BE2C (cell line): ENCODE measurements at places on chromosomes 6 and 20.

DNA sequence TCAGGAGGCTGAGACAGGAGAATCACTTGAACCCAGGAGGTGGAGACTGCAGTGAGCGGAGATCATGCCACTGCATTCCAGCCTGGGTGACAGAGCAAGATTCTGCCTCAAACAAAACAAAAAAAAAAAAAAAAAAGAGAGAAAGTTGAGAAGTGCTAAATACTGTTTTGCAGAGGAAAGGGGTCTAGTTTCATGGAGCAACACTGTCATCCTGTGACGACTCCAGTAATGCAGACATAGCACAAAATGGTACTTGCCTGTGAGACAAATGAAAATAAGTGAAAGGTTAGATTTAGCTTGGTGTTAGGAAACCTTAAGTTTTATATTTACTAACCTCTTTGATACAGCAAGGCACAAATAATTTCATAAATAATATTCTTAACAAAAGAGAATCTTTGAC, 29.7 kb downstream of the CEP162 start:
- DNase-seq: no peak

DNA sequence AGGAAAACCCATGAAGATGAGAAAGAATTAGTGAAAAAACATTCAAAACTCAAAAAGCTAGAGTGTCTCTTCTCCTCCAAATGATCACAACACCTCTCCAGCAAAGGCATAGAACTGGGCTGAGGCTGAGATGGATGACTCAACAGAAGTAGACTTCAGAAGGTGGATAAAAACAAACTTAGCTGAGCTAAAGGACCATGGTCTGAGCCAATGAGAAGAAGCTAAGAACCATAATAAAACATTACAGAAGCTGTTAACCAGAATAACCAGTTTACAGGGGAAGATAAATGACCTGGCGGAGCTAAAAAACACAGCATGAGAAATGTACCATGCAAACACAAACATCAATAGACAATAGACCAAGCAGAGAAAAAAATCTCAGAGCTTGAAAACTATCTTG, 904.1 kb upstream of the MANEA start:
- DNase-seq: no peak

DNA sequence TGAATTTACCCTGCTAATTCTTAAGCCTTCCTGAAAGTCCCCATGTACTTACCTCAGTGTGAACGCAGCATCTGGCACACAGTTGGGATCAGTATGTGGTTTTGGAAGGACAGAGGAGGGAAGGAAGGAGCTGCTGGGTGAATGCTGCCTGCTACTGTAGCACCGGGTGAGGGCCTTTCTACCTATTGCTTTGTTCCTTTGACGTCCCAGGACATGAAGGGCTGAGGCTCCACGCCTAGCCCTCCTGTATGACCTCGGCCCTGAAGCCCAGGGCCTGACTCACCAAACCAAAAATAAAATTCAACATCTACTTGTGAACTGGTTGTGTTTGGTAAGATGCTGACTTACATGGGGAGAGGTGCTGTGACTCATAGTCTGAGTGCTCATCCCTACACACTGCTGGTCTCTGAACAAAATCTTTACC, 51.1 kb downstream of the ARID1B start:
- DNase-seq: no peak

DNA sequence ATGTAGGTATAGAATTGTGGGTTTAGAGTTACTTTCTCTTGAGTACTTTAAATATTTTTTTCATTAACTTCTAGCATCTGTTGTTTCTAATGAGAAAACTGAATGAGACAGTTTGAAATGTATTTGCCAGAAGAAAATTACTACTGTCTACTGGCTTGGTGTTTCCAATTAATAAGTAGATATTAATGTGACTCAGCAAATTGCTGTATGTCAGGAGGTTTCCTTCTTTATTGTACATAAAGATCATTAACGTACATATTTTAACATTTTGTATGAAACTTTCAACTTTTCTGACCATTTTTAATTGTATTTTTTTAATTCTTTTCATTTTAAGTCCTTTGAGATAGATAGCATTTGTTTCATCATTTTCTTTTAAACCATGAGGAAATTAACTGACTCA, 135.1 kb upstream of the SLC22A23 start:
- no peak for DNase-seq

DNA sequence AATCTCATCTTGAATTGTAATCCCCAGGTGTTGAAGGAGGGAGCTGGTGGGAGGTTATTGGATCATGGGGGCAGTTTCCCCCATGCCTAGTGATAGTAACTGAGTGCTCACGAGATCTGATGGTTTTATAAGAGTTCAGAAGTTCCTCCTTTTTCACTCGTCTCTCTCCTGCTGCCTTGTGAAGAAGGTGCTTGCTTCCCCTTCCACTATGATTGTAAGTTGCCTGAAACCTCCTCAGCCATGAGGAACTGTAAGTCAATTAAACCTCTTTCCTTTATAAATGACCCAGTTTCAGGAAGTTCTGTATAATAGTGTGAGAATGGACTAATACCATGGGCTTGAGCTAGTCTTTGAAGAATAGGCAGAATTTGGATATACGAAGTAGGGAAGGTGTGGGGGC, 113.9 kb downstream of the RIN2 start:
- DNase-seq: no peak

DNA sequence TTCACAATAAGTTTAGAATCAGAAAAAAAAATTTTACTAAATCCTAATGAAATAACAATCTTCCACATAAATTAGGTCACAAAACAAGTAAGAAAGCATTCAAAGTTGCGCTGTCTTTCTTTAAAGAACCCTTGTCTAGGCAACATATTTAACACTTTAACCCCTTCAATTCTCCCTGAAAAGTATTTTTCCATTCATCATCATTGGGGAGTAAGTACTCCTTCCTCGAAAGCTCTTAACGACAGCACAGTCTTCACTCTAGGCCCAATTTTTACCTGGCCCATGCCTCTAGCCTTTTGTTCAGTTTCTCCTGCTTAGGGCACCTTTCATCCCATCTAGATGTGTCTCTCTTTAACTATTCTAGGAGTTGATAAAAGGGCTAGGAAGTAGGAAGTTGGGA, 2.6 kb downstream of the TSPYL1 start:
- no peak for DNase-seq

GRCh38 chr20:47988676-47989075, 203.4 kb upstream of the SULF2 start:
- DNase-seq: no peak
